T-helper 17 cell (primary cell): ENCODE measurements at places on chromosomes 12 and 14.
A peak's percentile ranks its signal among the peaks of the same experiment; 100 is the strongest.

- DNase-seq: no peak
Measured at GRCh38 chr12:109868182-109869051, 11.9 kb downstream of the GLTP start.

- no peak for DNase-seq
Measured at GRCh38 chr12:108833757-108834472, 23.5 kb downstream of the SSH1 start.

GRCh38 chr12:12079291-12079690 lies 8.6 kb downstream of the BCL2L14 start:
- DNase-seq: no peak

- peak; percentile 42 for DNase-seq
Measured at GRCh38 chr14:35416108-35416750, 11.7 kb upstream of the NFKBIA start.

GRCh38 chr14:24108336-24108874 lies 6.2 kb upstream of the DCAF11 start:
- no peak for DNase-seq

DNA sequence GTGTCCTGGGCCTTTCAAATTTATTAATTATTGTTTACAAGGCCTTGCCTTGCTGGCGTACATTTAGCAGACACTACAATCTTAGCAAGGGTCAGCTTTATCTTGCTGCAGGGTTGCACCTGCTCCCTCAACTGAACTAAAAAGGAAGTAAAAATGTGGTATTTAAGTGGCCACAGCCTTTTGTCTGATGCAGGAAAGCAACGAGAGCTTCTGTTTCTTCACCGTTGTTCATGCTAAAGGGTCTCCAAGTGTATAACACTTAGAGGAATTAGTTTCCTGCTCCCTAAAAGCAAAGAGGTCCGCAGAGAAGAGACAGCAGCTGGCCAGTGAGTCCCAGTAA lies 62.8 kb upstream of the EGLN3 start:
- DNase-seq: no peak

DNA sequence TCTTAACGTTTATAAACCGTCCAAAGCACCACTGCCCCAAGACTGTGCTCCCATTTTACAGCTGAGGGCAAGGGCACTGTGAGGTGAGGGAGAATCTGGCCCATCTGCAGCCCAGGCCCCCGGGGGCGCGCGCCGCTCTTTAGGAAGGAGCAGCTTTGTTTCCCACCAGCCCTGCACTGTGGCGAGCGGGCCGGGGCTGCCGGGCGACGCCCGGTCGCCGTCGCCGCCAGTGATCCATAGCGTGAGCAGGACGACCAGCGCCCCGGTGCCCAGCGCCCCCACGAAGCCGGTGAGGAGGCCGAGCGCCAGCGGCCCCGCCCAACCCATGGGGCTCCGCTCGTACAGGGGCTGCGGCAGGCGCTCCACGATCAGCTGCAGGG lies 34.6 kb downstream of the FIGNL2 start:
- no peak for DNase-seq

DNA sequence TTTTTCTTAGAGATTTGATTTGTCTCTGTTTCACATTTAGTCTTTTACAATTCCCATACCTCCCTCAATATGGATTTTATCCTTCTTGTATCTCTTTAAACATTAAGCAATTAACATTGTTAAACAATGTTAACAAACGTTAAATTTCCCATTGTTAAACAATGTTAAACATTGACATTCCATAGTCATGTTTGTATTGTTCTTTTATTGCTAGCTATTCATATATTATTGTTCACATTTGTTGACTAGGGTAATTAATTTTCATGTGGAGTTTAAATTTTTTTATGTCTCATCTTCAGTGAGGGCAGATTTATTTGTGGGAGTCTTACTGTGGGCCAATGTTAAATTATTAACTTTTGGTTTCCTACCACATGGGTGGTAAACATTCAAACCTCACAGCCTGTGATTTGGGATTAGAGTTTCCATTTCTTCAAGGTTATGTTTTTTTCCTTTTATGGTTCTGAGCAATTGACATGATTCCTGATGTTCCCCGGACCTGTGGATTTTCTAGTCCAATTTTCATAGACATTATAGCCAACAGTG lies 294.3 kb downstream of the ALG10B start:
- DNase-seq: no peak
